ENCODE measurements at places on chromosomes 3 and 15. TPM values are rescaled to one million over a fixed set of nuclear protein-coding genes. Genes with fewer than 3 reads are reported as not detected.
A peak's percentile ranks its signal among the peaks of the same experiment; 100 is the strongest.

DNA sequence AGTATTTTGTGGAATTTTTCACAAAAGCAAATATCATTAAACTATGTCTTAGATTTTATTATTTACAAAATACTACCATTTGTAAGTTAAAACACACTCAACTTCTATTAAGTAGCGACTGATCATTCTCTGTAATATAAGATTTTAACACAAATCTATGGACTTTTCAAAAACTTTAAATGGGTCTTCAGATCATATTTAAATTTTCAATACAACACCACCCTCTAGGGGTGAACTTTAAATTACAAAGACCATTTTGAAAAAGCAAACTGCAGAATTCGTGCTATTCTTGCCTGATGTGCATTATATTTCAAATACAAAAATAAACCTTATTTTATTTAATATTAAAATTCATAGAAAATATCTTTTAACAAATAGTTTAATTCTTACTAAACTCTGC, 8.2 kb upstream of the VGLL4 start:
- no peak for DNase-seq

- DNase-seq, result no peak
These were observed 7.9 kb downstream of the LRRC31 start for GRCh38 chr3:169861871-169862270.

STARD9 gene
- total RNA-seq, result 2.4 TPM

GRCh38 chr3:169847896-169848295, 21.8 kb downstream of the LRRC31 start:
- DNase-seq, result no peak

IGSF10 gene
- under 0.01 TPM for total RNA-seq

- DNase-seq, result no peak
These were observed 15.8 kb upstream of the ALDH1A3 start for GRCh38 chr15:100863796-100864267.

RTP3 gene
- total RNA-seq, result not detected

TMC3 gene
- total RNA-seq, result not detected

DNA sequence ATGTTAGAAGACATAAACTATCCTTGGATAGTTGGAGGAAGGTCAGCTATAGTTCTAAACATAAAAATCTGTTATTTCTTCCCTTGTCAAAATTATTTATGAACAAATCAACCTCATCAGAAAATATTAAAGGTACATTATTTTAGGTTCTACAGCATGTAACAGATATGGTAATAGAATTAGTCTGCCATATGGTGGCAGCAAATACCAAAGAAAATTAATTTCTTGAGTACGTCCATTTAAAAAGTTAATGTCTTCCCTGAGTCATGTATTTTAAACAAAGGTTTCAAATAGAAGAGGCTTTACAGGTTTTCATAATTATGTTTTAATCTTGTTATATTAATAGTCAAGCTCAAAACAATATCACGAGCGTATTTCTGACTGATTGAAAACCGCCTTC, 17.9 kb upstream of the ANKRD28 start:
- no peak for DNase-seq

GRCh38 chr3:72872183-72872582, 15.7 kb upstream of the GXYLT2 start:
- no peak for DNase-seq

DNA sequence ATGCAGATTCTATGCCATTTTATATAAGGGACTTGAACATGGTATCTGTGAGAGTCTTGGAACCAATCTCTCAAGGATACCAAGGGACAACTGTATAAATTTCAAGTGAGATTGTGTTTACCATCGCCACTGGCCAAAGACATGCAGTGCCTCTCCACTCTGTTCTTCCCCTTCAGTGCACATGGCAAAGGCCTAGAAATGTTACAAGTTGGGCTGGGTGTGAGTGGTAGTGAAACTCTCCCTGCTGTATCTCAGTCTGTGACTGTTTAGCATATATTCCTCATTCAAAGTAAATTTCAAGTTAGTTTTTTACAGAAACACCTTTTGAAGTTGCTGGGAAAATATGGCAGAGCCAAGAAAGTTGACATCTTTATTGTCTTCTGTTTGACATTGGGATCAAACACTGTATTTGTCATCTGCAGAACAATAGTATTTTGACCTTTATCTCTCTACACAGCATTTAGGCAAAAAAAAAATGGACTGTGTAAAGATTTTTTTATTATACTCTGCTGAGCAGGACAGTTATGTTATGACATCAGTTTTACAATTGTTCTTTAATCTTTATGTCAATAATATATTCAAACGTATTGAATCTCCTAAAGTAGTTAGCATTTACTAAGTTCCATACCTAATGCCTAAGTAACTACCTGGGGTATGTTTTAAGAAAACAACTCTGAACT, 101.4 kb downstream of the CCNL1 start:
- no peak for DNase-seq

- DNase-seq, result peak; percentile 63
These were observed 124.0 kb upstream of the PLXNA1 start for GRCh38 chr3:126858887-126859286.

ZNF620 gene
- total RNA-seq, result 9.0 TPM

- DNase-seq, result no peak
These were observed 308.3 kb upstream of the SEMA6D start for GRCh38 chr15:47409038-47409437.

GRCh38 chr3:64238971-64239667, 13.9 kb upstream of the PRICKLE2 start:
- no peak for DNase-seq

DNA sequence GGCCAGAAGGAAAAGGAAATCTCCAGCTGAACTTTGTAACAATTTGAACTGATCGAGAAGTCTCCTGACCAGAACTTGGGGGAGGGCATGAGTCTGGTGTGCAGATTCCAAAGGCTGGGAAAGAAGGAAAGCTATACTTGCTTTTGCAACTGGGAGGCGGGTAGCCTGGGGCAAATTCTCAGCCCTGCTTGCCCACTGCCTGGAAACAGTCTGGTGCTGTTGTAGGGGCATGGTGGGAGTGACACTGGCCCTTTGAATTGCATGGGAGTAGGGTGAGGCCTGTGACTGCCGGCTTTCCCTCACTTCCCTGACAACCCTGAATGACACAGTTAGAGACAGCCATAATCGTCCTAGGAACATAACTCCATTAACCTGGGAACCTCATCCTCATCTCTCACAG, 114.0 kb upstream of the POU1F1 start:
- no peak for DNase-seq

DNA sequence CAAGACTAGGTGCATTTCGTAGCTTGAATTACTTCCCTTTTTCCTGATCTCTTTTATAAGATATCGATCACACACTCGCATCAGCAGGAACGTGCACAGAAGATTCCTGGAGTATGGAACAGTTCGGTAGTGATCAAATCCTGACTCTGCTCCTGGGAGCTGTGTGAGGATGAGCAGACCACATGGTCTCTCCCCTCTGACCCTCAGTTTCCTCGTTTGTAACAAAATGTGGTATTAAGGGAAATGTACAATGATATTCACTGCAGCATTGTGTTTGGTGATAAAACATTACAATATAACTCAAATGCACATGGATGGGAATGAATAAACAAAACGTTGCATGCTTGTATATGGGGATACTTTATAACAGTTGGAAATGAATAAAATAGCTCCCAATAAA, 26.7 kb downstream of the TMED3 start:
- no peak for DNase-seq

UNC13C gene
- 0.06 TPM for total RNA-seq

- no peak for DNase-seq
These were observed 1.9 kb downstream of the CHST2 start for GRCh38 chr3:143121241-143122088.

DNA sequence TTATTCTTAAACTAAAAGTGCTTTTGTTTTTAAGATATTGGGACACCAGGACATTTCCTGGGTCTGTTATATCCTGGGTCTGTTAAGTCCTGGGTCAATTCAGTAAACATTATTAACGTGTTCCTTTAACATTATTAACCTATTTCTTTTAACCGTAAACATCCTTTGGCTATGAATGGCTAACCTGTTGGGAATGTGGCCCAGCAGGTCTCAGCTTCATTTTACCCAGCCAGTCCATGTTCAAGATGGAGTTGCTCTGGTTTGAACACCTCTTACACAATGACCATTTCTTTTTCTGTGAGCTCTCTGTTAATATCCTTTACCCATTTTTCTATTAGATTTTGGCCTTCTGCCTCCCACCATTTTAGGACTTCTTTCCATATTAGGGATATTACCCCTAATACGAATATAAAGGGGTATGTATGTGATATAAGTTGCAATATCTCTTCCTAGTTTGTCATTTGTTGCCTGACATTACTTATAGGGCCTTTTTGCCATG, 88.9 kb upstream of the NEDD4 start:
- no peak for DNase-seq

HDAC11 gene
- total RNA-seq, result 8.8 TPM

DNA sequence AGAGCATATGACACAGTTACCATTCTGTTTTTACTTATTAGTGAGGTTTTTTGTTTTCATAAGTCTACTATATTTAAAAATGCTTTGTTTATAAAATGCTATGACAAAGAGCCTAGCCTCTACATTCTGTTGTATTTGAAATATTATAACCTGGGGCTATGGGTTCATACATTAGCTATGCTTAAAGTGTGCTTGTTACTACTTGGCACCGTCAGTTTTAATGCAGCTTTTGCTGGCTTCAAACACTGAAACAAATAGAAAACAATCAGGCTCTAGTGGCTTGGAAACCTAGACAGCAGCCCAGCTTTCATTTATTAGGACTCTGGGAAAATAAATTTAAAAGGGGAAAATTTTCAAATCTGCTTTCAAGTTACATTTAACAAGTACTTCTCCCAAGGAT, 635.9 kb downstream of the CADM2 start:
- DNase-seq, result no peak

DNA sequence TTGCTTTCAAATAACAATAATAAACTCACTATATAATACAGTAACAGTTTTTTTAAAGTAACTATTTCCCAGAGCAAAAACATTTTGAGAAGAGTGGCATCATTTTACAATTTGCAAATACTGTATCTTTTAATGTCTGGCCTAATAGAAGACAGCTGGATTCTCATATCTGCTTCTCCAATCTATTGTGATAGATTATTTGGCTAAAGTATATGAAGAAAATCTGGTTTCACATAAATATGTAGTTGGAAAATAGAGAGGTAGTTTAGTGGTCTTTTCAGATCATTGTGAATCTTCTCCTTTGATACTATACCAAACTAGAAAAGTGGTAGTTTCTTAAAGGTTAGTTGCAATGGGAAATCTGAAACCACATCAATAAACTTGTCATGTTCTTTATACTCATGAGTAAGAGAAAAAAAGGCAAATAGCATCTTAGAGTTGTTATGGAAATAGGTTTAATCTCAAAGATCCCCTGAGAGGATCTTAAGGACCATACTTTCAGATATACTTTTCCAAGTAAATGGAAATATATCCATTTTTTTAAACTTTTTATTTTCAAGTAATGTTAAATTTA, 124.8 kb upstream of the NR2E3 start:
- DNase-seq, result no peak

ADGRG7 gene
- not detected for total RNA-seq

DNA sequence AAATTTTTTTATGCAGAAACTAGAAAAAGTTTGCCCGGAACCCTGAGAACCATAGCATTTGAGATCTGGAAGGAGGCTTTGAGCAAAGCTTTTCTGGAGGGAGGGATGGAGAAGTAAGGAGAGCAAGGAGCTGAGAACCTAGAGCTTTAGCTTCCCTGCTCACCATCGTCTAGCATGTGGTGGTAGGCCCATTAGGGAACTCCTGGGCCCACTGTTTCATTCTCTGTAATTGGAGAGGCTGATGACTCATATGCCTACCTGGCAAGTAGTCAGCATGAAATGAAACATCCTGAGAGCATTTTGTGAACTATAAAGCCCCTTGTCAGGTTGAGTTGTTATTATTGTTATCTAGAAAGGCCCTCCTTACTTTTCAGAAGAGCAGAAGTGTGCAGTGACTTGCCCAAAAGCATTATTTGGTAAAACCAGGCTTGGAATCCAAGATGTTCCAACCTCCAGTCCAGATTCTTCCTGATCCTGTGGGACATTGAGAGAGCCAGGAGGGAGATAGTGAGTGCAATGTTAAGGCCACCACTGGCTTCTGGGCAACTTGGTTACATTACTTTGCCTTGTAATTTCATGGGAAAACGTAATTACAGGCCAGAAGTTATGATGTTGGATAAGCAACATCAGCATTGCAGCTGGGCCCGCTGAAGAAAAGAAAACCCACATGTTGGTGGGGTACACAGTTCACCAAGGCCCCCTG, 104.5 kb upstream of the BFSP2 start:
- no peak for DNase-seq

DNA sequence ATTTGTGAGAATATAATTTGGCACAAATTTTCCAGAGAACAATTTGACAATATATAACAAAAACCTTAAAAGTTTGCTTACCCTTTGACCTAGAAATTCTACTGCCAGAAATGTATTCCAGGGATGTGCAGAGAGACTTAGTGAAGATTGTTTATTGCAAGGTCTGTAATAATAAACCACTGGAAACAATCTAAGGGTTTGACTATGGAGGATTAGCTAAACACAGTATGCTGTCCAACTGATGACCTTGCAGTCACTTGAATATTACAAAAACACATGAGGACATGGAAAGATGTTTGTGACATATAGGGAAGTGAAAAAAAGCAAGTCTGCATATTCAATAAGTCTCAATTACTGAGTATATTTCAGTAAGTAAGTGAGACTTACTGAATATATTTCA, 48.1 kb upstream of the CDV3 start:
- DNase-seq, result no peak

DNA sequence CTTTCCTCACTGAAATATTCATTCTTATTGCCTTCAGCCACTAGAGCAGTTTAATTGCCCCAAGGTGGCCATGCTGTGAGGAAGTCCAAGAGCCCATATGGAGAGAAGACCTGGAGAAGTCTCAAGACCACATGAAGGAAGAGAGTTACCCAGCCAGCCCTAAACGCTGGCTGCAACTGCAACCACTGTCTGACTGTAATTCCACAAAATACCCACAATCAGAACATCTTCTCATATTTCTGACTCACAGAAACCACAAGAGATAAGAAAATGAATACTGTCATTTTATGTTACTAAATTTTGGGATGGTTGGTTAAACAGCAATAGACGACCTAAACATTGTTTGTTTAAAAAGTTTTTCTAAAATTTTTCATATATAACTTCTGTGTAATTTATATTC, 14.7 kb upstream of the SST start:
- no peak for DNase-seq

GRCh38 chr15:72196409-72197040, 1.1 kb downstream of the GRAMD2A start:
- DNase-seq, result no peak

EFCC1 gene
- not detected for total RNA-seq

- DNase-seq, result no peak
These were observed 119.1 kb downstream of the ATG7 start for GRCh38 chr3:11391174-11391879.

GRCh38 chr3:50230104-50230793, 5.8 kb upstream of the GNAI2 start:
- DNase-seq, result no peak

WNT5A gene
- total RNA-seq, result 4.4 TPM

IL16 gene
- 0.12 TPM for total RNA-seq

Data from epithelial cell of proximal tubule (primary cell).